ENCODE measurements at places on chromosomes 13 and 19.

- no peak for DNase-seq
Measured at GRCh38 chr19:3649888-3650287, 23.3 kb upstream of the CACTIN start.

- no peak for DNase-seq
Measured at GRCh38 chr13:98267080-98267912, 90.2 kb upstream of the RNF113B start.

DNA sequence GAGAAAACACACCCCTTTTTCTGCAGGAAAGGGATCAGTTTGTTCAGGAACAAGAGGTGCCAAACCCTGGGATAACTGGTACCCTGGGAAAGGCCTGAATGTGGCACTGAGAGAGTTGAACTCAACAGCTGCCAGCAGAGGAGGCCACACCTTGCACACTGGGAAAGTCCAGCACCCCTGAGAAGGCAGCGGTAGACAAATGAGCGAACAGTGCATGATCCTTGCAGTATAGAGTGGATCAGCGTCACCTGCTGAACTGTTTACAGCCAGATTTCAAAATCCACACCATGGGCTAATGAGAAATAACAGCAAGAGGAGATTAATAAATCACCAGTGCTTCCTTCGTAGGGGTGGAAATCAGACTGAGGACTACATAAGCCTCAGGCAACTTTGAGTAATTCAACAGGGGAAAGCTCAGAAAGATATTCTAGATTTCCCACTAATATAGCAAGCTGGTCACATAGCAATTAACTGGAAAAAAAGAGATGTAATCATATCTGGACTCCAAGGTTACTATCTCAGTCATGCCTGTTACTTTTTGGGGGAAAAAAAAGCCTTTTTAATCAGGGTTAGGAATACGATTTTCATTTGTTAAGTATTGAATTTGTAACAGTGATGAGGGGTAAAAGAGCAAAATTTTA is 52.0 kb downstream of the DCT start:
- no peak for DNase-seq

- DNase-seq = no peak
Measured at GRCh38 chr13:50195045-50195444, 179.8 kb downstream of the KCNRG start.

GRCh38 chr13:74206061-74206561 is 71.9 kb upstream of the KLF12 start:
- no peak for DNase-seq

DNA sequence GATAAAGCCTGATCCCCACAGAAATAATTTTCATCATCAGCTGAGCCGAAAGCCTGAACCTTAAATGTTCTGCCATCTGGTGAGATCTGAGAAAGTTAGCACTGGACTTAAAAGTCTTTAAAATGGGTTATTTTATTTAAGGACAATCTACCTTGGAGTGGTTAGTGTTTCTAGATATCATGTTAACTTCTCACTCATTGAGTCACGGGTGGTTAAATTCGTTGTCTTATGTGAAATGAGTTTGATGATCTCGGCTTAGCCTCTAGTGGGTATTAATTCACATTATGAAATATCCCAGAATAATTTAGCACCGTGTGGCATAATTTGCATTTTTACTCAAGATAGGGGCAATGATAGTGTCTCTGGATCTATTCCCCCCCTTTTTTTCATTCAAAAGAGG is 117.4 kb upstream of the ZNF536 start:
- DNase-seq = no peak

All from GM18507 (cell line).